Transverse colon (tissue), 4 donors: ENCODE measurements at places on chromosomes 3 and 15. TPM values are rescaled to one million over a fixed set of nuclear protein-coding genes. Genes with fewer than 3 reads are reported as not detected.

DNA sequence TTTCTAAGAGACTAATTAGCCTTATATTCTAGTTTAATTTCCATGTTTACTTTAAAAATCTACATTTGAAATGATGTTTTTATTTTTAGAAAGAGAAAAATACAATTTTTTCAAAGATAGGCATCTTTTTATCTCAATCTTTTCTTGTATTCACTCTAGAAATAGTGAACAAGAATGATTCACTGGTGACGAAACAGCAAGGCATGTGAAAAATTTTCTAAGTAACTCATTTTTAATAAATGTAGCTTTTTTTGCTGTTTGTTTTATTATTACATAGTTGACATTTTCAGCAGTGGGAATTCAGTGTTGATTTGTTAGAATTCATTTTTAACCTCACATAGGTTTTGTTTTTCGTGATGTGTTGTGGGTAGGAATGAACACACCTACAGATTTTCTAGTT is 1226.4 kb downstream of the NSUN3 start:
- no peak for DNase-seq

DNA sequence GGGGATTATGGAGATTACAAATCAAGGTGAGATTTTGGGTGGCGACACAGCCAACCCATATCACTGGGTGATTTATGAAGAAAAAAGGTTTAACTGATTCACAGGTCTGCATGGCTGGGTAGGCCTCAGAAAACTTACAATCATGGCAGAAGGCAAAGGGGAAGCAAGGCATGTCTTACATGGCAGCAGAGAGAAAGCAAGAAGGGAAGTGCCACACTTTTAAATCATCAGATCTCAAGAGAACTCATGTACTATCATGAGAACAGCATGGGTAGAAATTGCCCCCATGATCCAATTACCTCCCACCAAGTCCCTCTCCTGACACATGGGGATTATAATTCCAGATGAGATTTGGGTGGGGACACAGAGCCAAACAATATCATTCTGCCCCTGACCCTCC is 59.7 kb downstream of the DPH6 start:
- no peak for DNase-seq

DNA sequence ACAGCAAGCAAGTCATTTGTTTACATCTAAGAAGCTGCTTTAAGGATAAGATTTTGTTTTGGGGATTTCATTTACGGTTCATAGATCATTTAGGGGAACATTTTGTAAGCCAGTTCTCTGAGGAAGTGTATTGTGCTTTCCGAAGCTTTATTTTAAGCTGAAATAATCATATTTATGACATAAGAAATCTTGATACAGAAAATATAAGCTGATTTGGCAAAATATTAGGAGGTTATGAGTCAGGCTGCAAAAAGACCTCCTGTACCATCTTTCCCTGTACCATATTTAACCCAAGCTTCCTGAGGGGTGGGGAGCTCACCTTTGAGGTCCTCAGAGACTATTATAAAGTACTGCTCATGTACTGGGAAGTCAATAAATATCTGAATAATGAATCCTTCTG is 8.1 kb upstream of the EIF4E3 start:
- no peak for DNase-seq

The KLHL40 gene
- not detected for total RNA-seq

GRCh38 chr3:110731148-110731547 is 340.5 kb upstream of the NECTIN3 start:
- DNase-seq: no peak

The SLC15A2 gene
- total RNA-seq: 2.2 TPM

The IQCF5 gene
- not detected for total RNA-seq

GRCh38 chr3:71978150-71978721 is 193.3 kb upstream of the PROK2 start:
- no peak for DNase-seq

DNA sequence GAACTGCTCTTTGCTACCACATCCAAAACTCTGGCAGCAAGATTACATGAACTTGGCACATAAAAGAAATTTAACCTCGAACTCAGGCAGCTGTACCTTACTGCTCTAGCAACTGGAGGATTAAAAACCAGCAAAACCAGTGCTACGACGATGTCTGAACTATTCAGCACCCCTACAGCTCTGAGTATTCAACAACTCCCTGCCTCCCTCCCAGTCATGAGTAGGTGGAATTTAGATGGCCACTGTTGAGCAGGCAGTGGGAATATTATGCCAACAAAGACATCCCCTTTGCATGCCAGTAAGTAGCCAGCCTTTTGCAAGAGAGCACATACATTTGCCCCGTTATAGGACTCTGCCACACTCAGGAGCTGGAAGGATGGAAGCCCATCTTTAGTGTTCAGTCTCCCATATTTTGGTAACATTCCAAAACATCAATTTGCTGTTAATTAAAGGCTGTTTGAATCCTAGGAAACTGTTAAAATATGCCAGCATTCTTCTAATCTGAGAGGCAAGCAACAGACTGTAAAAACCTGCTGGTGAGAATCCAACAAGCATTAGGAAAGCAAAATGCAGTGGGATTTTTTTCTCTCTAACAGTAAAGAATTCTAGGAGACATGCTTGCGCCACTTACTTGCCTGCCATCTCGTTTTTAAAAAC is 85.4 kb downstream of the ZNF385D start:
- DNase-seq: no peak

- no peak for DNase-seq
Measured at GRCh38 chr15:96123028-96123400, 207.5 kb upstream of the NR2F2 start.

The CCDC51 gene
- 13.3 TPM for total RNA-seq

The HES1 gene
- total RNA-seq: 116 TPM

- no peak for DNase-seq
Measured at GRCh38 chr3:175655351-175655750, 796.2 kb downstream of the NAALADL2 start.

The EIF4E3 gene
- total RNA-seq: 35.6 TPM

The NUTM1 gene
- not detected for total RNA-seq

- no peak for DNase-seq
Measured at GRCh38 chr15:39242345-39242744, 338.5 kb upstream of the THBS1 start.

DNA sequence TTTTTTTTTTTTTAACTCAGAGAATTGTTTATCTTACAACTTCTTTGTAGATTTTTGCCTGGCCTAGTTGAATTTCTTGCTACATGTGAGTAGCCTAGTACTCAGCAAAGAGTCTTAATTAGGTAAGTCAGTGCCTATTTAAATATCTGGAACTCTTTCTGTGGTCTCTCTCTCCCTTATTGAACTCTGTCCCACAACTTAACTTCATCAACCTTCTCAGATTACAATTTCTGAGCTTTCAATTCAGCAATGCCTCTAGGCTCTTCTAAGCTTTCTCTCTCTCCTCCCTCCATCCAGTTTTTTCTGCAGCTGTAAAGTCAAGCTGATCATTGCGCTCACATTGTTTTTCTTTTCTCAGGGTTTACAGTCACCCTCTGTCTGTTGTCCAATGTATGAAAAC is 517.6 kb upstream of the ROBO1 start:
- no peak for DNase-seq

The XCR1 gene
- total RNA-seq: 0.14 TPM
